ENCODE measurements at places on chromosomes 11 and 22. TPM values are rescaled to one million over a fixed set of nuclear protein-coding genes. Genes with fewer than 3 reads are reported as not detected.

Gene THYN1
- total RNA-seq, result 45.9 TPM

Gene TMPRSS13
- 0.66 TPM for total RNA-seq

Gene AIFM3
- total RNA-seq, result 0.26 TPM

DNA sequence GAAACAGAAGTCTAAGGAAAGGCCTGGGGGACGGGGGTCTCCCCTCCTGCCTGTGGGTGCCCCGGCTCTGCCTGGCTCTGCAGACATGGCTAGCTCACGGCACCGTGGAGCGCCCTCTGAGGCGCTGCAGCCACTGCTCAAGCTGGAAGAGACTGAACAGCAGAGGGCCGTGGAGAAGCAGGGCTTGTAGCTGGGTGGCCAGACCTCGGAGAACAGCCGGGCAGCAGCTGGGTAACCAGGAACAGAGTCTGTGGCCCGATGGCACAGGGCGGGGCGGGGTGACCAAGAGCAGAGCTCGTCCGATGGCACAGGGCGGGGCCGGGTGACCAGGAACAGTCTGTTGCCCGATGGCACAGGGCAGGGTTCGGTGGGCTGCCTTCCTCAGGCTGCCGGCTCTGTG is 18.1 kb downstream of the RNH1 start:
- no peak overlapping the region for H3K4me3 ChIP-seq
- H3K27me3 ChIP-seq, result no peaks in the 10 kb centered on the region
- DNase-seq, result no peak
- H3K4me1 ChIP-seq, result no peaks in the 10 kb centered on the region
- H3K36me3 ChIP-seq, result no peaks in the 10 kb centered on the region
- H3K27ac ChIP-seq, result no peak overlapping the region

GRCh38 chr11:78586452-78587046 is 11.9 kb upstream of the NARS2 start:
- H3K36me3 ChIP-seq, result no peaks in the 10 kb centered on the region
- no peak overlapping the region for H3K27ac ChIP-seq
- H3K4me1 ChIP-seq, result no peaks in the 10 kb centered on the region
- no peaks in the 10 kb centered on the region for H3K27me3 ChIP-seq

- no peaks in the 10 kb centered on the region for H3K36me3 ChIP-seq
- no peak for DNase-seq
- H3K4me3 ChIP-seq, result no peak overlapping the region
Observed at GRCh38 chr11:112745973-112746372, 215.2 kb upstream of the NCAM1 start.

DNA sequence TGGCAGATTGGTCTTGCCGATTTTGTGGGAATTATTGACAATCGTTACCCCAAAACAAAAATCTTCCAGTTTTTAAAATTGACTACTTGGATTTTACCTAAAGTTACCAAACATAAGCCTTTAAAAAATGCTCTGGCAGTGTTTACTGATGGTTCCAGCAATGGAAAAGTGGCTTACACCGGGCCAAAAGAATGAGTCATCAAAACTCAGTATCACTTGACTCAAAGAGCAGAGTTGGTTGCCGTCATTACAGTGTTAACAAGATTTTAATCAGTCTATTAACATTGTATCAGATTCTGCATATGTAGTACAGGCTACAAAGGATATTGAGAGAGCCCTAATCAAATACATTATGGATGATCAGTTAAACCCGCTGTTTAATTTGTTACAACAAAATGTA is 37.2 kb downstream of the IGLL1 start:
- no peak overlapping the region for H3K27ac ChIP-seq
- H3K4me1 ChIP-seq, result no peaks in the 10 kb centered on the region
- no peaks in the 10 kb centered on the region for H3K36me3 ChIP-seq
- H3K4me3 ChIP-seq, result no peak overlapping the region
- no peak for DNase-seq
- no peaks in the 10 kb centered on the region for H3K27me3 ChIP-seq

DNA sequence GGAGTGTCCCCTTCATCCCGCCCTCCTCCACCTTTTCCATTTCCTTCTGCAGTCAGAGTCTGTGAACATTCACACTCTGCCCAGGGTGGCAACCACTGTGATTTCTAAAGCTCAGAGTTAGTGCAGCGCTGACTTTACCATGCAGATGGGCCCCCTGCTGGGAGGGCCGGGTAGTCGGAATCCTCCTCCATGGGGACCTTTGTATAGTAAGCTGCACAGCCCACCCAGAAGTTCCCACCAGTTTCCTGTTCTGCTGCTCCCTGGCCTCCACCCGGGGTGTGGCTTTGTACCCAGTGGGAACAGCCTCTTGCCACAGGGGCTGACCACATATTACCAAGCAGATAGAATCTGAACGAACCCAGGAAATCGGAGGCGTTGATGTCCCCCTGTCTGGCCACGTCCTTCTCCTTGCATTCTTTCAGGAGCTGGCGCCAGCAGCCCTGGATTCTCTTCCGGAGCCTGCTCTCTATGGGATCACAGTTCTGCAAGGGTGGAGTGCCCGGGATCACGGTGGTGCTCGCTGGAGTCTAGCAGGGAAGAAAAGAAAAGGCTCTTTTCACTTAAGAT is 125.3 kb downstream of the MPPED1 start:
- H3K36me3 ChIP-seq, result no peaks in the 10 kb centered on the region
- H3K27me3 ChIP-seq, result no peaks in the 10 kb centered on the region
- no peaks in the 10 kb centered on the region for H3K4me1 ChIP-seq
- DNase-seq, result no peak

GRCh38 chr11:20372081-20372626 is 8.6 kb downstream of the HTATIP2 start:
- H3K4me3 ChIP-seq, result no peak overlapping the region
- H3K4me1 ChIP-seq, result no peaks in the 10 kb centered on the region
- DNase-seq, result no peak
- H3K27ac ChIP-seq, result no peak overlapping the region

- no peak overlapping the region for H3K4me3 ChIP-seq
- DNase-seq, result no peak
- H3K27me3 ChIP-seq, result no peaks in the 10 kb centered on the region
- no peaks in the 10 kb centered on the region for H3K4me1 ChIP-seq
Observed at GRCh38 chr11:132814410-132814809, 717.9 kb downstream of the OPCML start.

DNA sequence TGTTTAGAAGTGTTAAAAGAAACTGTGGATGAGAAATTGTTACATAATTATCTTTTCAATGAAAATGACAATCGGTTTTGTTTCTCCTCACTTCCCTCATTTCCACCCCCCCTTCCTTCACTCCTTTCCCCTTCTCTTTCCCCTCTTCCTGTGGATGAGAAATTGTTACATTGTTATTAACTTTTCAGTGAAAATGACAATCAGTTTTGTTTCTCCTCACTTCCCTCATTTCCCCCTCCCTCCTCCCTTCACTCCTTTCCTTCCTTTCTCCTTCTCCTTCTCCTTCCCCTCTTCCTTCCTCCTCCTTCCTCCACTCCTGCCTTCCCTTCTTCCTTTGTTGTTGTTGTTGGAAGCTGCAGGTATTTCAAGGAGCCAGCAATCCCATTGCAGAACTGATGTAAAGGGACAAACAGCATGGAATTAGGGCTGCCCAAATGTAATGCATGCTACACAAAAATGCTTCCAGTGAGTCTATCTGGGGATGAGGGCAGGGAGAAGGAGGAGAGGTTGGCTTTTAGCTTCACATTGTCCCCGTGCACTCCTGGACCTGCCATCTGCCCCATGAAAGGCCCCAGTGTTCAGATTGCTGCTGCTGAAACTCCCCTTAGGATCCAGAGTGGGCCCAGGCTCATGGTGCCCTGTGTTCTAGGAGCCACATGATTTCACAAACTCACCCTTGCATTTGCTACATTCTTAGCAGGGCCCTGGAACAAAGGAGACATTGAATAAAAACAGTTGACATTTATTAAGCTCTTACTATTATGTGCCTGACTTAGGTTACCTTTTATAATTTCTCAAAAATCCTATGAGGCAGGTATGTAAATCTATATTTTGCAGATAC is 133.0 kb upstream of the TIMP3 start:
- H3K36me3 ChIP-seq, result no peaks in the 10 kb centered on the region
- DNase-seq, result no peak
- H3K27ac ChIP-seq, result no peak overlapping the region
- H3K4me1 ChIP-seq, result no peaks in the 10 kb centered on the region
- H3K4me3 ChIP-seq, result no peak overlapping the region

DNA sequence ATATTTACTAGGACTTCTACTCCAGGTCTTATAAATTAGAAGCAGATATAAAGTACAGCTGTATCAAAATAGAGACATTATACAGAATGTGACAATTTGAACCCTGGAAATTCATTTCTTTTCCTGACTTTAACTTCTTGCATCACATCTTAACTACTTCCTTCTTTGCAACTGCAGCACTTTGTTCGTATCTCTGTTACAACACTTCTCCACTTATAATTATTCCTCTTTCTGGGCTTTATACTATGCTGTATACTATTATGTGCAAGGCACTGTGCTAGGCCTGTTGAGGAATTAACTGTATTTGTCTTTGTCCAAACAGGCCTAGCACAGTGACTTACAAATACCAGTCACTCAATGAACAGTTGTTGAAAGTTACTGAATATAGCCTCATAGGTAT is 1.8 kb upstream of the SLC36A4 start:
- H3K27ac ChIP-seq, result no peak overlapping the region
- no peaks in the 10 kb centered on the region for H3K27me3 ChIP-seq
- no peaks in the 10 kb centered on the region for H3K4me1 ChIP-seq
- no peak overlapping the region for H3K4me3 ChIP-seq
- no peaks in the 10 kb centered on the region for H3K36me3 ChIP-seq
- no peak for DNase-seq

DNA sequence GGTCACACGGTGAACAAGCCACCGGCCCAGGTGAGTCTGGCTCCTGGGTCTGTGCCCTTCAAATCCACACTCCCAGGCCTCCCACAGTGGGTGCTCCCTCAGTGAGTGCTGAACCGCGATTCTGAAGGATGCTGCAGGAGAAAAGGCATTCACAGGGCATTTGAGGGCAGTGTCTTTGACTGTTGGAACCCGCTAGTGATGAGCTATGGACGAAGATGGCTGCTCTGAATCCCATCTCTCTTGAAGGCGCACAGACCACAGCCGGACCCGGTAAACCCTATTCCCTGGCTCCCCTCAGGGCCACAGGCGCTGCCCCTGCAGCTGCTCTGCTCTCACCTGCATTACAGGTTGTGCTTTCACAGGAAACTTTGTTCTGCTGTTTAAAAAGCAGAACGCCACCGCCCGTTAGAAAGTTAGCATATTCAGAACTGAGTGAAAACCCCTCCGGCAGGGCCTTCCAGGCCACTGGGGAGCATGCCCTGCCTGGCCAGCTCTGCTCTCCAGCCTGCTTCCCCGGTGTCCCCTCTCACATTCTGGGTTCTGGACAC is 3.2 kb downstream of the LRRC32 start:
- H3K4me1 ChIP-seq, result peaks cover 57% of the 10 kb centered on the region
- H3K27me3 ChIP-seq, result peaks cover 8% of the 10 kb centered on the region
- H3K36me3 ChIP-seq, result no peaks in the 10 kb centered on the region
- no peak for DNase-seq
- H3K27ac ChIP-seq, result no peak overlapping the region

- peak overlapping the region; percentile 43 for H3K27ac ChIP-seq
- H3K4me3 ChIP-seq, result no peak overlapping the region
- no peaks in the 10 kb centered on the region for H3K27me3 ChIP-seq
- no peaks in the 10 kb centered on the region for H3K36me3 ChIP-seq
Observed at GRCh38 chr22:22061085-22062077, 78.8 kb upstream of the TOP3B start.

GRCh38 chr11:132472411-132473172 is 1059.7 kb downstream of the OPCML start:
- DNase-seq, result no peak
- H3K27me3 ChIP-seq, result no peaks in the 10 kb centered on the region

DNA sequence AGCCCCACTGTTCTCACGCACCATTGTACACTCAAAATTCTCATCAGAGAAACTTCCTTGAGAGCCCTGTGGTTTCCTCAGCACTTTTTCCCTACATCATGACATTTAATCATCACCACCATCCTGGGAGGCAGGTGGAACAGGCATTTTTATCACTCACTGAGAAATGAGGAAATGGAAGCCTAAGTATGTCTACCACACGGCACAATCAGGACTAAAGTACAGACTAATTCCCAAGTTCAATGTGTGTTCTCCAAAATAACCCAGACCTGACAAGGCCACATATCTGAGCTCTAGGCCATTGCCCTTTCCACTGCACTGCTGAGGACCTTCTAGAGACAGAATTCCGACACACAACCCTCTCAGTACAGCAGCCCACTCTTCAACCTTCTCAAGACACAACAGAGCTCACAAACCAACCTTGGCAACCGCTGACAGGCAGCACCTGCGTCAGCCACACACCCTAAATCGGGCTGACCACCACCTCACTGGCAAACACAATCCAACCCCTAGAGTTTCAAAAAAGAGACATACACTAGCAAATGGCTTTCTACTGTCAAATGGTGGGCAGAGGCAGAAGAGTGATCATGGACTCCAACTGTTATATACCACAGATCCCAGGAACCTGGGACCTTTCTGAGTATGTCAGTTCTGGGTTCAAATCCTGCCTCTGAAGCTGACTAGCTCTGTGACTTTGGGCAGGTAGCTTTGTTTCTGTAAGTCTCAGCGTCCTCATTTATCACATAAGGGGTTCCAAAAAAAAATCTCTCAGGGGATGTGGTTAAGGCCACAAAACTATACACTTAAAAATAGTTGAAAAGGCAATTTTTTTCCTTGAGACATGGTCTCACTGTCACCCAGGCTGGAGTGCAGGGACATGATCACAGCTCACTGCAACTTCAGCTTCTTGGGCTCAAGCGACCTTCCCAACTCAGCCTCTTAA is 16.3 kb downstream of the SMCO4 start:
- peak overlapping the region; percentile 56 for H3K4me3 ChIP-seq
- no peaks in the 10 kb centered on the region for H3K36me3 ChIP-seq
- peak overlapping the region; percentile 94 for H3K27ac ChIP-seq
- no peak for DNase-seq
- H3K27me3 ChIP-seq, result no peaks in the 10 kb centered on the region

- H3K36me3 ChIP-seq, result no peaks in the 10 kb centered on the region
- no peaks in the 10 kb centered on the region for H3K27me3 ChIP-seq
- no peak overlapping the region for H3K27ac ChIP-seq
- H3K4me1 ChIP-seq, result no peaks in the 10 kb centered on the region
- DNase-seq, result no peak
Observed at GRCh38 chr22:34966980-34967565, 98.9 kb upstream of the ISX start.

Measured in GM12878 (cell line).